ENCODE measurements at places on chromosomes 3 and 15.
A peak's percentile ranks its signal among the peaks of the same experiment; 100 is the strongest.

- DNase-seq, result no peak
These were observed 2.1 kb downstream of the SLCO2A1 start for GRCh38 chr3:134027631-134028030.

GRCh38 chr3:112605285-112605684 lies 35.7 kb downstream of the CCDC80 start:
- DNase-seq, result peak; percentile 26

- DNase-seq, result peak; percentile 56
These were observed 123.2 kb upstream of the SLC7A14 start for GRCh38 chr3:170709046-170709445.

- DNase-seq, result no peak
These were observed 178.3 kb upstream of the PLSCR5 start for GRCh38 chr3:146783446-146783845.

DNA sequence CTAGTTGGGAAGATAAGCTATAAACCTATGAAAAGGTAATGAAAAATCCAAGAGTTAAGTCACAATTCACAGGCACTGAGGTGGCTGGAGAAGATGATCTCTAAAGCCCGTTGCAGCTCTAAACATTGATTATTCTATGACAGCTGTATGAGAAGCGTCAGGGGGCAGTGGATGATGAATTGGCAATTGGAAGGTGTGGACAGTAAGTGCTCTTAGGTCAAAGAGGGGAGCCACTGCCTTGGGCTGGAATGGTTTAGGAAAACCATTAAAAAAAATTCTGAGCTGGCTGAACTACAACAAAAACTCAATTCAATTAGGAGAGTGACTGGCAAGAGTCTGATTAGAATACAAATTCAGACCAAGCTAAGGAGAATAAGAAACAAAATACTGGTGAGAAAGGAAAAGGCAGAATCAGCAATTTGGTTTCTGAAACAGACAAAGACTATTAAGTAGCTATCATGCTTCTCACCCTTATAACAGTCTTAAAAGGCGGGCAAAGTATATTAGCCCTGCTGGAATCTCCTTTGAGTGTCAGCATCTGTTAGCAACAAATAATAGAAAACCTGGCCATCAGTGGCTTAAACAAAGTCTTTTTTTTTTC lies 8.8 kb upstream of the NMD3 start:
- DNase-seq, result no peak

DNA sequence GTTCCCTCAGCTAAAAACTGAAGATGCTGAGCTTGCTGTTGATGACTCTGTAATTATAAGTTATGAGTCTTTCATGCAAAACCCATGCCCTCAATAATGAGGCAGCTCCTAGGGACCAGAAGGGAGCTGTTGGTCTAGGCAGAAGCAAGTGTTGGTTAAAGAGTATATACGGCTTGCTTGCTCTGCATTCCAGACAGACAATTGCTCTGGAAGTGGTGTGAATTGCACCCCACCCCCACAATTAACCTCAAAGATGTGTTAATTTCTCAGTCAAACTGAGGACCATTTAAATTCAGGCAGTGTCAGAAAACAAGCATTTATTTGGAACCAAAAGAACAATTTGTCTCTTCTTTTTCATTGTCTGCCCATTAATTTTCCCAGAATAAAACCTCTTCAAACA lies 163.5 kb upstream of the EOMES start:
- no peak for DNase-seq

- no peak for DNase-seq
These were observed 57.7 kb downstream of the LIPC start for GRCh38 chr15:58489289-58490085.

DNA sequence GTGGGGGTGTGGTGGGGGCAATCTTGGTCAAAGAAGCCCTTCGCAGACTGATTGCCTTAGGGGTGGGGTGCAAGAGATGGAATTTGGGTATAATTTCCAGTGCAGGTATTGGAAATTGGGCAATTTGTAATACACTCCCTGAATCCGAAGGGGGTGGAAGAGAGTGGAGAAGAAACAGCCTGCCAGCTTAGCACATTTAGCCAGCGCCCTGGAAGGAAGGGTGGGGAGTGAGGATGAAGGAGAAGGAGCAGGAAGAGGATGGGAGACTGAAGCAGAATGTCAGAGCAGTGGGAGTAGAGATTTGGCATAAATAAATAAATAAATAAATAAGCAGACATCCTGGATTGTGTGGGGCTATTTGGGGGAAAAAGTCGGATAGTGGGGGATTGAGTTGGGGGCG lies 1.6 kb downstream of the GAP43 start:
- no peak for DNase-seq

DNA sequence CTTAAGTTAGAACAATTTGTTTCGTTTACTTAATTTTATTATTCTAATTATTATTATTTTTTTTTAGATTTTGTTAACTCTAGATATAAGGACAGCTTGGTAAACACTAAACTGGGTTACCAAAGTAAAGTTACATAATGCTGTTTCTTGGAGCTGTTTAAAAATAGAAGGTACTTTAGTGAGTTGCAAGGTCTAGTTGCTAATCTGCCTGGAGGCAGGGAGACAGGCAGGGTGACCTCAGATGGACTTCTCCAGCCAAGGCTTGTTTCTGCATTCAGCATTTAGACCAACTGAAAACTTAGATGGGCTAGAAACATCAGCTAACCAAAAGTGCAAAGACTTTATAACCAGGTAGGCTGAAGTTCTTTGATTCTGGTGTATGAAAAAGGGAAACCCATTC lies 336.4 kb upstream of the GRM7 start:
- no peak for DNase-seq

GRCh38 chr3:4950351-4950784 lies 28.9 kb upstream of the BHLHE40 start:
- peak; percentile 33 for DNase-seq

GRCh38 chr15:69636169-69636915 lies 183.7 kb downstream of the RPLP1 start:
- no peak for DNase-seq

DNA sequence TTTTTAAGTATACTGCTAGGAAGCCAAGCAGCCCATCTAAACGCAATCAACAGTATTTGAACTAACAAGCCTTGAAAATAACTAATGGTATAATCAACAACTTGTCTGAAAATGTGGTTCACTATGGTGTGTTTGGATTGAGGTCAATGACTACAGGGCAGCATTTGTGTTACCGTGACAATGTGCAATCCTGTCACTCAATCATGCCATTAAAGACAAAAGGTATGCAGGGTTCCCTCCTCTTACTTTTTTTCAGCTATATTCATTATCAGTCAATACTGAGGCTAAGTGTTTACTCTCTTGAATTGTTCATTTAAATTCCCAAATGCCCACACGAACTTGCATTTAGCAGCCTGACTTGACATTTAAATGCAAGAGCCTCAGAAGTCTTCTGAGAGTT lies 1099.3 kb upstream of the EPHA6 start:
- no peak for DNase-seq

DNA sequence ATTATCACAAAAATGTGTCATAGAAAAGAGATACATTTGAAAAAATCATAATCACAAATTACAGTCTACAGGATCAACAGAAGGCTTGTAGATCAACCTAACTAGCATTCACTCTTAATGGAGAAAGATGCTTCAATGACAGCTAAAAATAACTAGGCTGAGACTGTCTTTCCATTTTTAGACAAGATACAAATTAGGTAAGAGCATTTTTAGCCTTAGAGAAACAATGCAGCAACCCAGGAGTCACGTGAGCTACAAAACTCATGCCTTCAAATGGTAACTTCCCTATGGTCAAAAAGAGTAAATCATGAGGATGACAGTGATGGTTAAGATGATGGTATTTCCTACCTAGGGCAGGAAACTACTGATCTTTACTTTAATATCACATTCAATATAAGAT lies 415.4 kb downstream of the MAGI1 start:
- no peak for DNase-seq

DNA sequence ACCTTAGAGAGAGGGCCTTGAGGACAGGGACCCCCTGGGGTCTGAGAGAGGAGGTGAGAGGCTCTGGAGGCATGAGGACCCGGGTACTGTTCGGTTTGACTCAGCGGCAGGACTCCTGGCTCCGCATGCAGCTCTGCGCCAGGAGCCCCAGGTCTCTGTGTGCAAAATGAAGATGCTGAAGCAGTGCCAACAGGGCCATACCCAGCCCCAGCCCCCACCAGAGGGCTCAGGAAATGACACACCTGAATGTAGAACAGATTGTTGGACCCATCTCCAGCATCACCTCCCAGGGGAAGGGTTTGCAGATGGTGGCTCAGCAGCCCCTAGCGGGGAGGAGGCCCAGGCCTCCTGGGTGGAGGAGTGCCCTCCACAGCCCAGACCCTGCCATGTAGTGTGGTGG lies 30.2 kb downstream of the EPHB3 start:
- DNase-seq, result no peak

GRCh38 chr3:111541911-111542483 lies at the start of gene CD96:
Gene CD96 (plus strand): TSS chr3:111542197. CDS start chr3:111542249, 52 bp downstream.
- DNase-seq, result peak; percentile 79

GRCh38 chr15:63015618-63016017 lies 26.9 kb upstream of the TPM1 start:
- no peak for DNase-seq

- no peak for DNase-seq
These were observed 438.6 kb downstream of the ROBO1 start for GRCh38 chr3:79329154-79329553.

DNA sequence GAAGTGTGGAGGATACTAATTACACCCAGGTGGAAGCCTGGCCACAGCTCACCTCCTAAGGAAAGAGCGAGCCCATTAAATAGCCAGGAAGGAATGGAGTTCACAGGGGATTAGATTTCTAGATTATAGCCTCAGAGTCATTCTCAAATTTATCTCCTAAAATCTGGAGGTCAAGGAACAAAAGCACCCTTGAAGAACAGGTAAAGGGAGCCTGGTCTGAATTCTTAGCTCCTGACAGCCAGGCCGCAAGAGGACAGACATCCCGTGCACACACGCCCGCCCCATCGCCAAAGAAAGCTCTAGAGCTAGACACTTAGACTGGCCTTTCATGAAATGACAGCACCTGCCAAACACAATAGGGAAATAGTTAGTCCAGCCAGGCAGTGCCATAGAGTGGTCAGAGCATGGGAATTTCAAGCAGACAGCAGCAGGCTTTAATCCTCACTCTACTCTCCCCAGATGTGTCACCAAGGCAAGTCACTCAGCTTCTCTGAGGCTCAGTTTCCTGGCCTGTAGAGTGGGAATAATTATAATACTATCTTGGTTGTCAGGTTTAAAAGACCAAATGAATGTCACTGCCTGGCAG lies 59.2 kb downstream of the LIPC start:
- DNase-seq, result no peak

DNA sequence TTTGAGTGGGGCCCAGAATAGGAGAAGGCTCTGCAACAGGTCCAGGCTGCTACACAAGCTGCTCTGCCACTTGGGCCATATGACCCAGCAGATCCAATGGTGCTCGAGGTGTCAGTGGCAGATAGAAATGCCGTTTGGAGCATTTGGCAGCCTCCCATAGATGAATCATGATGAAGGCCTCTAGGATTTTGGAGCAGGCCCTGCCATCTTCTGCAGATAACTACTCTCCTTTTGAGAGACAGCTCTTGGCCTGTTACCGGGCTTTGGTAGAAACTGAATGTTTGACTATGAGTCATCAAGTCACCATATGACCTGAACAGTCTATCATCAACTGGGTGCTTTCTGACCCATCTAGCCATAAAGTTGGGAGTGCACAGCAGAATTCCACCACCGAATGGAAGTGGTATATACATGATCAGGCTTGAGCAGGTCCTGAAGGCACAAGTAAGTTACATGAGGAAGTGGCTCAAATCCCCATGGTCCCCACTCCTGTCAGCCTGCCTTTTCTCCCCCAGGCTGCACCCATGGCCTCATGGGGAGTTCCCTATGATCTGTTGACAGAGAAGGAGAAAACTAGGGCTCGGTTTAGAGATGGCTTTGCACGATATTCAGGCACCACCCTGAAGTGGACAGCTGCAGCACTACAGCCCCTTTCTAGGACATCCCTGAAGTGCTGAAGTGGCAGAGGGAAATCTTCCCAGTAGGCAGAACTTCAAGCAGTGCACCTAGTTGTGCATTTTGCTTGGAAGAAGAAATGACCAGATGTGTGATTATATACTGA lies 971.4 kb downstream of the MCTP2 start:
- DNase-seq, result no peak

- DNase-seq, result no peak
These were observed 1337.9 kb upstream of the EPHA6 start for GRCh38 chr3:95476534-95476933.

DNA sequence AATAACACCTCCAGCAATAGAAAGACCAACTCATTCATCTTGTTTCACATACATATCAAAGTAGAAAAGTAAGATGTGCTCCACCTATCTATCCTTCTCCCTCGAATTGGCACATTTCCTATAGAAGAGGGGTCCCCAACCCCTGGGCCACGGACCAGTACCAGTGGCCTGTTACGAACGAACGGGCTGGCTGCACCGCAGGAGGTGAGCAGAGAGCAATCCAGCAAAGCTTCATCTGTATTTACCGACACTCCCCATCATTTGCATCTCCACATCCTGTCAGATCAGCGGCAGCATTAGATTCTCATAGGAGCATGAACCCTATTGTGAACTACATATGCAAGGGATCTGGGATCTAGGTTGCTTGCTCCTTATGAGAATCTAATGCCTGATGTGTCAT lies 95.0 kb upstream of the CGNL1 start:
- DNase-seq, result no peak

GRCh38 chr3:194081826-194082225 lies 54.1 kb upstream of the HES1 start:
- DNase-seq, result no peak

DNA sequence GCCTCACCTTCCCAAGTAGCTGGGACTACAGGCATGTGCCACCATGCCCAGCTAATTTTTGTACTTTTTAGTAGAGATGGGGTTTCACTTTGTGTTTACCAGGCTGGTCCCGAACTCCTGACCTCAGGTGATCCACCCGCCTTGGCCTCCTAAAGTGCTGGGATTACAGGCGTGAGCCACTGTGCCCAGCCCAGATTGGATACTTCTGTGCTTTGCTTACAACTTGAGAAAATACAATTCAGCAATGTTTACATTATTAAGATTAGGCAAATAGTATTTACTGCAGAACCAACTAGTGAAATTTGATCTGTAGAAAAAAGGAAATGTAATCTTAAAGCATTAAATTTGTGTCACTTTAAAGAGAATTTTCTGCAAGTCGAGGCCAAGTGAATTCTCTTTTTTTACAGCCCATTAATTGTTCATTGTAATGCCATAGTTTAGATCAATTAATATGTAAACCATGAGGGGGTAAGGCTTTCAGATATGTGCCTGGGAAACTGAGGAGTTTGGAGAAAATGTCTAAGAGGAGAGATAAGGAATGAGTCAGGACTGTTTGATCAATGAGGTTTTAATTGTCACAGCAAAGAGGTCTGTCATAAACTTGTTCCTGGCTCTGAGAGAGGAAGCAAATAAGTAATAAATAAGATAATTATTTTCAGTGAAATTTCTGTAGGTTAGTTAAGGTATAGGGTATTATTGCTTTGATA lies 15.3 kb downstream of the PYDC2 start:
- DNase-seq, result no peak

- no peak for DNase-seq
These were observed 45.8 kb upstream of the FOXP1 start for GRCh38 chr3:71629289-71629688.
